NCI-H1694 treated with DMSO at 0.1 percent for 48 hours (cell line): ENCODE measurements at places on chromosomes 7 and 10.

- DNase-seq: no peak
Observed at GRCh38 chr7:24825381-24825794, 68.1 kb upstream of the GSDME start.

GRCh38 chr10:100828738-100829096 is 83.3 kb downstream of the PAX2 start:
- DNase-seq: peak; percentile 43

DNA sequence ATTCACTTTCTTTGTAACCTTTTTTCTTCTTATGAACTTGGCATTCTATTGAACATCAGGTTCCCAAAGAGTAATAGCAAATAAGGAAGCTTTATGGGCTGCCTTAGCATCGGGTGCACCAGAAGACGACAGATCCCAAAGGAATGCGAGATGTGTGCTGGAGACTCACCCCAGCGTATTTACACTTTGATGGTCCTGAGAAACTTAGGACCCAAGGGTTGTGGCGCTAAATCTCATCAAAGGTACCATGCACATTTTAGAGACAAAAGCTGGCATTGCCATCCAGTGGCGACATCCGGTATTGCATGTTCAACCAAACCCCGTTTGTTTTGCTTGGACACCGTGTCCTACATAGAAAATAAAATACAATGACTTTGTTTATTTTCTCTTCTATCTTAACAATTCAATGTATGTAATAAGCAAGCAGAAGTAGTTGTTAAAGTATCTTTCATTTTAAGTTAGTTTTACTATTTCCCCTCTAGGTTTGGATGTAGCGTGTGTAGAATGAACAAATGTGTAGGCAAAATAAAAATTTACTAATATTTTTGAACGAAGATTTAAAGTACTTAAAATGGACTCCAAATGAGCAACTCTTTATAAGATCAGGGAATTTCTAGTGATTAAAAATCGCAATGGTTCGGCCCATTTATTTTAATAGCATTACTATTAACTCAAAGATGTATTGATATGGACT is 1154.8 kb downstream of the GATA3 start:
- DNase-seq: peak; percentile 3

GRCh38 chr10:108060246-108060645 is 895.7 kb upstream of the SORCS1 start:
- DNase-seq: no peak

- DNase-seq: peak; percentile 29
Observed at GRCh38 chr10:63651864-63652263, 130.7 kb downstream of the REEP3 start.

DNA sequence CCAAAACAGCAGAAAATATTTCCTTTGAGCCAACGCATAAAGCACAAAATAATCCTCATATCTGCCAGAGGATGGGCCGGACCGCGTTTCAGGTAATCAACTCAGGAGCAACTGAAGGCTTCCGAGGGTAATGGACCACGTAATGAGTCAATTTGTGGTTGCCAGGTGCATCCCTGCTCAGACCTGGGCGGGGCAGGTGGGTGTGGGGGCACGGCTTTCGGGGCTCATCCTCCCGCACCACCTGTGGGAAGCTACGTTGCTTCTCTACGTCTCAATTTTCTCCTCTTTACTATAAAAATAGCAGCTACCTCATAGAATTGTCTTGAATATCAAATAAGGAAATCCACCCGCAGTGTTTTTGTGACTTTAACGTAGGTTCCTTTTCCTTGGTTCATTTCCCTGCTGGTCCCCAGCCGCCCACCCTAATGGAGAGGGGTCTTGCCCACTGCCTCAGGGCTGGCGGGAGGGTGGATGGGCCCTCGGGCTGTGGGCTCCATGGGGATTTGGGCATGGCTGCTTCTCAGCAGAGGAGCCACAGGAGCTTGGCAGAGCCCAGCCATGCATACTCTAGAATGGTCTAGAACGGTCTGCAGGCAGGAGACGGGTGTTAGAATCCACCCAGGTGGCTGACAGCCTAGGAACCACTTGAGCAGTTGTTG is 324.7 kb downstream of the ADARB2 start:
- DNase-seq: no peak

DNA sequence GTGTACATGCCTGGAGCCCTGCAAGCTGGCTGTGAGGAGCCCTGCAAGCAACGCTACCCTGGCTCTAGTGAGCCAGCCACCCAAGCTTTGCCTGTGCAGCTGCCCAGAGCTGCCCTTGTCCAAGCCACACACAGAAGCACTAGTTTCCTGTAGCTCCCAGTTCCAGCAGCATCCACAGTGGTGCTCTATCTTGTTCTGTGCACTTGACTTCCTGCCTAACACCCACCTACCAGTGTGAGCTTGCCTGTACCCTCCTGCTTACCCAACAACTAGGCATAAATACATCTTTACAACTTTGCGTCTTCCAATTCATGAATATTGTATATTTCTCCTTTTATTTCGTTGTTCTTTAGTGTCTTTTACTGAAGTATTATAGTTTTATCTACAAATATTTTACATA is 32.2 kb upstream of the ZNF518A start:
- no peak for DNase-seq

- DNase-seq: no peak
Observed at GRCh38 chr10:6017781-6018354, 40.5 kb upstream of the IL15RA start.

DNA sequence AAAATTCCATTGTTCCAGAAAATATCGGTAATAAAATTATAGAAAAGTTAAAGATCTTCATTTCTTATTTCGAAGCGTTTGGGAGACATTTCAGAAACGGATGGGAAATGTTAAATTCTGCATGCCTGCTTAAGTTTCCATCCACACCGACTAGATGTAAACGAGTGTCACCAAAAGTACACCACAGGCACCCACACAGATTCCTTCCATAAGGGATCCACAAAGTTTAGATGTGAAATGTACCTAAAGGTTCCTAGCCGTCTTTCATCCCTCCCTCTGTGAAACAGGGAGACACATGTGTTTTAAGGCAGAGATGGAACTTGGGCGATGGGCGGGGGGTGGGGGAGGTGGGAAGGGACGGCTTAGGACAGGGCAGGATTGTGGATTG is 621 bp upstream of the CAV1 start:
- no peak for DNase-seq

DNA sequence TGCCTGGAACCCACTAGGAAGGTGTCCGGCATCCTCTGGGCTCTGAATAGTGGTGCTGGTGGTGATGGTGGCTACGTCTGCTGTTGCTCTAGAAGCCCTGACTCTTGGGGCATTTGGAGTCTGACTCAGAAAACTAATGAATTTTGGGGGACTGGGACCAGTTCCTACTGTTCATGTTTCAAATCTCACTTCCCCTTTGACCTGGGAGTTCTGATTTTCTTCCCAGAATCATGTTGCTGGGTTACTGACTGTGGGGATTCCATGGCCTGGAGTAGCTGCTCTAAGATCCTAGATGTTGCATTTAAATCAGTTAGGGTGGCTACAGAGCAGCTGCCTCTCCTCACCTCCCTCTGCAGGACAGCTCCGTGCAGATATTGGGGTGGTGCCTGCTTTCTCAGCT is 3.2 kb downstream of the TSPAN33 start:
- DNase-seq: no peak

- no peak for DNase-seq
Observed at GRCh38 chr10:1774796-1775195, 37.5 kb upstream of the ADARB2 start.

- no peak for DNase-seq
Observed at GRCh38 chr7:122676466-122676865, 22.5 kb downstream of the RNF133 start.

GRCh38 chr7:87056346-87056745 is 3.1 kb downstream of the ELAPOR2 start:
- no peak for DNase-seq

DNA sequence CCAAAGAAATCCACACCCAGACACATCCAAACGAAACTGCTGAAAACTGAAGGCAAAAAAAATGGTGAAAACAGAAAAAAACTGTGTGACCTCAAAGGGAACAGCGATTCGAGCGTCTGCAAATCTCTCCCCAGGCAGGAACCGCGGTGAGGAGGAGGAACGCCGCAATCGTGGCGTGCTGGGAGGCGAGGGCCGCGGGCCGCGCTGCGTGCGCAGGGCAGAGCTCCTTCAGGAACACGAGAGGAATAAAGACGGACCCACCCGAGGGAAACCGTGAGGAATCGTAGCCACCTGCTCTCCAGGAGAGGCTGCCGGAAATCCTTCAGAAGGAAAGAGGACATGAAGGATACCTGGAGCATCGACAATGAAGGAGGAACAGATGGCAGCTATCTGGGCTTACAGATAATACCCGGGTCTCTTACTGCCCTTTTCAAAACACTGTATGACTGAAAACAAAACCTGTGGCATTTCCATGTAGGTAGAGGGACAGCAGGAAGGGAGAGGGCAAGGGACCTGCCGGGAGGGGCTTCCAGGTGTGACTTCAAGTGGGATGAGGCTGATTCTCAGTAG is 266.0 kb downstream of the MAD1L1 start:
- no peak for DNase-seq

GRCh38 chr7:6166443-6166891 is 106.0 kb downstream of the CYTH3 start:
- no peak for DNase-seq

- no peak for DNase-seq
Observed at GRCh38 chr7:131521651-131522163, 34.7 kb downstream of the PODXL start.

DNA sequence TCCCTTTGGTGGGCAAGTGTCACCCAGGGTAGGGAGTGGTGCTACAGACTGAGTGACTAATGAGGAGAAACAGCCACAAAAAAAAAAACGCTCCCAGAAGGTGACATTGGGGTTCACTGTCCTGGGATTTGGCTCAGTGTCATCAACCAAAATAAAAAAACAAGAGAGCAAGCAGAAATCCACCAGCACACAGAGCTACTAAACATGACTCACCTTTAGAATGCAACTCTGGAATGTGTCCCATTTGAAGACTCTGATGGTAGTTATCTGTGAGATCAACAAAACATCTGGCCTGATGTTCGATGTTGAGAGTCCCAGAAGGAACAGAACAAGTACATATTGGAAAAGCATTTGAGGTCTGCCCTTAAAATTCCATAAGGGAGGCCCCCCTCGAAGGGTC is 200.3 kb upstream of the LYZL2 start:
- no peak for DNase-seq

DNA sequence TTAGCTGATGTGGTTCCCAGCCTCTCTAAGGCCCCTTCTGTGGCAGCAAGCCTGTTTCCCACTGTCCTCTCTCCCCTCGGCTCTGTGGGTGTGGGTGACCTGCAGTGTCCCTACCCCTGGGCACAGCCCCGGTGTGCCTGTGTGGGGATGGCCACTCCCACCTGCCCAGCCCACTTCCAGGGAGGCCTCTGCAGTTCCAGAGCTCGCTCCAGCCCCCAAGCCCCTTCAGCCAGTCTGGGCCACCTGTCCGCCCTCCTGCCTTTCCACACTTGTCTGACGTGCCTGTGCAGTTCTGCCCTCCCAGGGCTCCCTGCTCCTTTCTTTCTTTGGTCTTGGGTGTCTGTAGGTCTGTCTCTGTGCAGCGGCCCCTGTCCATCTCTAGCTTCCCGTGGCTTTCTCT is 127.0 kb upstream of the PPIF start:
- DNase-seq: no peak

- DNase-seq: no peak
Observed at GRCh38 chr7:28596245-28596935, 184.1 kb downstream of the CREB5 start.

DNA sequence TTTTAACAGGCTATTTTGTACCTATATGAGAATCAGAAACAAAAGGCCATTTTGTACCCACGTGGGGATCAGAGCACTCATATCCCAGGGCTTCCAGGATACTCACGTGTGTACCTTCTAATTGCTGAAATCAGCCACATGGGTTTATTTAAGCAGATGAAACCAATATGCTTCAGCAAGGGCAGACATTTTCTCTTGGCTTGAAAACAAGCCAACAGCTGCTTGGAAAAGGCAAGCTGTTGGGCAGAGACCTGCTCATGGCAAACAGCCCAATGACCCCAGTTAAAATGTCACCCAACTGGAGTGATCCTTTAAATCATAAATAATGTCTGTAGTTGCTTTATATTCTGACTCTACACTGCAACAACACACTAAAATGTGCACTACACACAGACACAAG is 26.5 kb upstream of the TOMM7 start:
- DNase-seq: peak; percentile 99

GRCh38 chr7:49583440-49583839 is 190.0 kb upstream of the VWC2 start:
- DNase-seq: no peak

- DNase-seq: no peak
Observed at GRCh38 chr10:129896860-129897200, 67.2 kb downstream of the EBF3 start.

- no peak for DNase-seq
Observed at GRCh38 chr10:90905925-90906324, 15.0 kb downstream of the ANKRD1 start.

DNA sequence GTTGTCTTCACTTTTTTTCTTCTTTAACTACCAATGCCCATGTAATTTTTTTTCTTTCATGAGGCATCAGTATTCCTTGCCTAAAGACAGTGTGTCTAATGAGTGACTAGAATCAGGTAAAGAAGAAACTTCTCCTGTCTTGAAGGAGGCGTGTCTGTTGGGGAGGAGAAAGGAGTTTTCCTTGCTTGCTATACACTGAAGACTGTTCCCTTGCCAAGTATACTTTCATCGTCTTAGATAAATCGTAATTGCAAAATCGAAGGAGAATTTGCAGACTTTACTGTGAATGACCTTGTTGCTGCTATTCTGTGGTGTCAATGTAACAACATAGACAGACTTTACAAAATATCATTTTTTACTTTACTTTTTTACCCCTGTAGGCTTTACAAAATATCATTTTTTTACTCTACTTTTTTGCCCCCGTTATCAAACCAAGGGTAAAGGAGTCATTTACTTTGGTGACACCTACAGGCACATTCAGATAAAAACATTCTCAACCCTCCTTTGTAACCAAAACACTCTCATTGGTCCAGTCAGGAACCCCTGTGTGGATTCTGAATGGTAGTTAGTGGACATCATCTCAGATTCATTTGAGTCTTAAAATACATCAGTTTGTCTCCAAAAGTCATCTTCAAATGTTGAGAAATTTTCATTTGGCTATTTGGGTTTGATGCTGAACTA is 232.4 kb downstream of the AHR start:
- no peak for DNase-seq
